Fibroblast of pulmonary artery (primary cell): ENCODE measurements at places on chromosomes 2 and 18.

DNA sequence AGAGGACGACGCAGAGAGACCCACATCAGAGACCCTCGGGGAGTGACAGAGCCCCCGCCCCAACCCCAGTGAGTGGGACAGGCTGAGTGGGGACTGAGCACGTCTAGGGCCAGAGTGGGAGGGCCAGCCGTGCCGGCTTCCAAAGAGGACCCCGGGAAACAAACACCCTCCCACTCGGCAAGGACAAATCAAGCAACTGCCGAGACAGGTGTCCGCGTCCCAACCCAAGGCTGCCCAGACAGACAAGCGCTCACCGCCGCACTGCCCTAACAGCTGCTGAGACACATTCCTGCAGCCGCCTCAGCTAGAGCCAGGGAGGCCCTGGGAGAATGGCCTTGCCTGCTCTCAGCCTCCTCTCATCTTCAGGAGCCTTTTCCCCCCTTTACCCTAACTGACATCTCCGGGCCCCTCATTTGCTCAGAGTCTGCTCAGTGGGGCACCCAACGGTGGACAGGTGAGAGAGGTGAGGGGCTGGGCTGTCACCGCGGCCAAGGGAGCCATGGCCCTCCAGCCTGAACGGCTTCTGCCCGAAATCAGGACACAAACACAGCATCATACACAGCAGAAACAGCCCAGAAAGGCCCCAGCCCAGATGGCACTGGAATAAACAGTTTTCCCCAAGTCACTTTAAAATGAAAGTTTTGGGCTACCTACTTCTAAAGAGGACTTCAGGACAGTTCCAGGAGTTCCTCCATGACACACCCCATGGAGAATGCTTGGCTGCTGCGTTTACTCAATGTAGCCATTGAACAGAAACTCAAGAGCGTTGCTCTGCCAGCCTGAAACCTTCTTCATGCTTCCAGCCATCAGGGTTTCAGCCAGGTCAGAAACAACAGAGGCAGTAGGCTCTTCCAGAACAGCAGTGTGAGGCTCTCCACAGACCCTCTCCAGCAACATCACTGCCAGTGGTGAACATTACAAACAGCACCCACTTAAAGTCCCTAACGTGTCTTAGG, 23.6 kb downstream of the SLC66A2 start:
- DNase-seq: no peak

DNA sequence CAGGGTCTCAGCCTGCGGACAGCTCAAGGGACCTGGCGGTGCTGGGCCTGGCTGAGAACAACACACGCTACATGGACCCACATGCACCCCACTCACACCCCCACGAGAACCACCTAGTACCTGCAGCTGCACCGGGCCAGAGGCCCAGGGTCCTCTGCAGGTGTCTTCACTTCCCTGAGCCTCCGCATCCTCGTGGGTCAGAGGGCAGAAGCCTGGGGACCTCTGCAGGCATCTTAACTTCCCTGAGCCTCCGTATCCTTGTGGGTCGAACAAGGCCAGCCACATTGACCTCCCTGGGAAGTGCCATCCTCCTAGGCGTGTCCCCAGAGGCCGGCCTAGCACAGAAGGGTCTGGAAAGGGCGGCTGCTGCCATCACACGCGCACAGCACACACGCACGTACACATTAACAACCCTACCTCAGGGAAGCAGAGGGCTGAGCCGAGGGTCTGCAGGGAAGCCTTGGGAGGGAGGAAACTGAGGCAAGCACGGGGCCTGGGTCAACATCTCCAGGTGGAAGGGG, 62.5 kb upstream of the HPCAL1 start:
- no peak for DNase-seq

DNA sequence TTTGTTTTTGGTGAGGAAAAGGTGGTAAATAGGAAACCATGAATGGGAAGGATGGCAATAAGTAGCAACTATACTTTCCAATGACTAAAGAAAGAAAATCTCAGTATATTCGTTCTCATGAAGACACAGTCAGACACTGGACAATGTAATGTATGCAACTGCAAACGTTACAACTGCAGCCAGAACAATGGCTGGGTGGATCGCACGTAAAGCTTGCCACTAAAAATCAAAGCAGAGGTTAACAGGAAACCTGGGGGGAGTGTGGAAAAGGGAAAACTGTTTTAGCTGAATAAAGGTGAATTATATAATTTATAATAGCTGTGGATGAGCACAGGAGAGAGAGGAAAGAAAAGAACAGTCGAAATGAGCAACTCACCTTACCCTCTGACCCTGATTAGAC, 33.3 kb downstream of the NEMP2 start:
- no peak for DNase-seq

GRCh38 chr18:61544178-61544577, 210.9 kb downstream of the CDH20 start:
- no peak for DNase-seq

DNA sequence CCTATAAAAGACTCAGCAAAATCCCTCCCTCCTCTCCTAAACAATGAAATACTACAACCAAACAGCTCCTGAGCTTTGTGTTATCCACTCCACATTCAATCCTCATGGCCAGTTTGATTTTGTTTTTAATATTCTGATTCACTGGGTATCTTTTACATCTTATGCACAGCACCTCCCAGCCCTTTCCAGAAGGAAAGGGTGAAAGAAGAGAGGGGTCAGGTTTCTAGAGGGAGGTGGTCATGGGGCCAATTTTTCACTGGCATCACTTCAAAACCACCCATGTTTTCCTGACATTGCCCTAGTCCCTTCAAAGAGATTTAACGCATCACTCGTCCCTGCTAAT, 315.6 kb downstream of the LPIN1 start:
- DNase-seq: no peak

- no peak for DNase-seq
These were observed 488.3 kb upstream of the VRK2 start for GRCh38 chr2:57558312-57558711.

GRCh38 chr2:12965540-12966269, 249.0 kb downstream of the TRIB2 start:
- DNase-seq: peak; percentile 77

DNA sequence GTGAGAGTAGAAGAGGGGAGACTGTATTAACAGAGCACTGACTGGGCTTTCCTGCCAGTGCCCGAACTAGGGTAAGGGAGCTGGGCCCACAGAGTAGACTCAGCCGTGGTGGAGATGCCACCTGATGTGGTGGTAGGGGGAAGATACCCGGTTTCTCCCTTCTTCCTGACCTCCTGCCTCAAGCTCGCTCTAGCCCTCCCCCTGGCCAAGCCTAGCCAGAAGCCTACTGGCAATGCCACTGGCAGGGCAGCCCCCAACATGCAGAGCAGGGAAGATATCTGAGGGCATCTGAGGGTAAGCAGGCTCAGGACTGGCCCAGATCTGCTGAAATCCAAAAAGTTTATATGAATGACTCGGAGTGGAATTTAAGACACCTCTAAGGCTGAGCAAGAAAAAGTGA, 162.6 kb upstream of the SMAD2 start:
- DNase-seq: no peak

GRCh38 chr2:5385596-5385995, 306.6 kb upstream of the SOX11 start:
- DNase-seq: no peak

GRCh38 chr2:127721311-127721977, 20.1 kb downstream of the SFT2D3 start:
- no peak for DNase-seq

- DNase-seq: no peak
These were observed 54.6 kb upstream of the TXNDC2 start for GRCh38 chr18:9831036-9831722.

DNA sequence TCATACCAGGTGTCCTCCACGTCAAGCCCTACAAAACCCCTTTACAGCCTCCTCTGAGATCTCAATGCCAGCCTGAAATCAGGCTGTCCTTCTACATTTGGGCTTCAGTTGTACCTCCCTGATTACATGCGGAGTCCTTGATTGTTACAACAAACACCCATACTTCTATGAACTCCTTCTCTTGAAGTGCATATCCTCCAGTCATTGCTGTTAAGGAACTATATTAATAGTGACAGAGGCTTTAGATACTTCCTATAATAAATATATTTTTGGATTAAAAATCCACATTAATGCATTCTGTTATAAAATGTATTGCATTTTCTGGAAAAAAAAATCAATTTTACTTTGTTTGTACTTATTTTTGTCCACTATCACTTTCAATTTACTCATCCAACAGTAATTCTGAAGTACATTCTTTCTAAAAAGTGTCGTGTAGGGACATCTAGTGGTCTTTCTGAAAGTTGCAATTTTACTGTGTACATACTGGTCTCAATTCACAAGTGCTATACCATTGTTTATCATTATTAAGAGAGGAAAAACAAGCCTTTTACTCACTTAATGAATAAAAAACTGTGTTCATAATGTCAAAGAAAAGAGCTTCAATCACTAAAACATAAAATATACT, 316.4 kb downstream of the DSEL start:
- peak; percentile 83 for DNase-seq

- DNase-seq: peak; percentile 80
These were observed 17.8 kb downstream of the MAPRE3 start for GRCh38 chr2:26988058-26988860.

DNA sequence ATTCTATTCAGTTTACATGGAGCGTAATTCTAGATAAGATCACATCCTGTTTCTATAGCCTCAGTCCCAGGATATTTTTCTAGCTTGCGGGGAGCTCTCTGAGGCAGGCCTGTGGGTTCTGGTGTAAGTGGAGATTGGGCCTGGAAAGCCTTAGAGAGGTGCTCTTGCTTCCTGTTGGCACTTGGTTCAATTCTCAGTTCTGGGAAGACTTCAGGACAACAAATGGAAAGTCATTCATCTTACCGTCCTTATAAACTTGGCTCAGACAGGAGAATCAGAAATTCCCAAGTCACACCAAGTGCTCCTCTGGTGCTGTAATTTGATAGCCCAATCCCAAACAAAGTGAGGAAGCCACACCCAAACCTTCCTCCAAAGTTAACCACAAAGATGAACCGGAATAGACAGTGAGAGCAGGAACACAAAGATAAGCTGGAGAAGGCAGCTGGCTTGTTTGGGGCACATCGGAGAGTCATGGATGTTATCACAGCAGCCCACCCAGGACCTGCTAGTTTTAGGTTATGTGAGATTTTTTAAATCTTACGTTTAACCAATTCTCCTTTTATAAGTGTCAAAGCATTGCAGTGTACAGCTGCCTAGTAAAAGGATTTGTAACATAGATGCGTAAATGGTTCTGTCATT, 144.3 kb upstream of the MAP3K20 start:
- DNase-seq: peak; percentile 77

DNA sequence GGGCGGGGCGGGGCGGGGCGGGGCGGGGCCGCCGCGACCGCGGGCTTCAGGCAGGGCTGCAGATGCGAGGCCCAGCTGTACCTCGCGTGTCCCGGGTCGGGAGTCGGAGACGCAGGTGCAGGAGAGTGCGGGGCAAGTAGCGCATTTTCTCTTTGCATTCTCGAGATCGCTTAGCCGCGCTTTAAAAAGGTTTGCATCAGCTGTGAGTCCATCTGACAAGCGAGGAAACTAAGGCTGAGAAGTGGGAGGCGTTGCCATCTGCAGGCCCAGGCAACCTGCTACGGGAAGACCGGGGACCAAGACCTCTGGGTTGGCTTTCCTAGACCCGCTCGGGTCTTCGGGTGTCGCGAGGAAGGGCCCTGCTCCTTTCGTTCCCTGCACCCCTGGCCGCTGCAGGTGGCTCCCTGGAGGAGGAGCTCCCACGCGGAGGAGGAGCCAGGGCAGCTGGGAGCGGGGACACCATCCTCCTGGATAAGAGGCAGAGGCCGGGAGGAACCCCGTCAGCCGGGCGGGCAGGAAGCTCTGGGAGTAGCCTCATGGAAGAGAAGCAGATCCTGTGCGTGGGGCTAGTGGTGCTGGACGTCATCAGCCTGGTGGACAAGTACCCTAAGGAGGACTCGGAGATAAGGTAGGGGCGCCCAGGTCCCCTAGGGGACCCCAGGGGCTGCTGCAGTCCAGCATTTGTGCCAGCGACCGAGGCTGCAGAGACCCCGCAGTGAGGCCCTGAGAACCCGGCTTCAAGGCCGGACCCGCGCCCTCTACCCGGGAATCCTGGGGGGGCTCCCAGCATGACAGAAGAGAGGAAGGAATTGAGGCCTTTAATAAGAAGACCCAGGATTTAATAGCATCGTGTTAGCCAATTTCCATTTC, at the start of gene KHK:
Gene KHK (plus strand): TSS at position 49 of the 870 bp plus-strand sequence. CDS start 488 bp downstream, at position 537.
- DNase-seq: no peak

- peak; percentile 3 for DNase-seq
These were observed 12.0 kb downstream of the ALPG start for GRCh38 chr2:232418466-232419244.

GRCh38 chr2:130884013-130884412, 47.3 kb downstream of the ARHGEF4 start:
- no peak for DNase-seq

DNA sequence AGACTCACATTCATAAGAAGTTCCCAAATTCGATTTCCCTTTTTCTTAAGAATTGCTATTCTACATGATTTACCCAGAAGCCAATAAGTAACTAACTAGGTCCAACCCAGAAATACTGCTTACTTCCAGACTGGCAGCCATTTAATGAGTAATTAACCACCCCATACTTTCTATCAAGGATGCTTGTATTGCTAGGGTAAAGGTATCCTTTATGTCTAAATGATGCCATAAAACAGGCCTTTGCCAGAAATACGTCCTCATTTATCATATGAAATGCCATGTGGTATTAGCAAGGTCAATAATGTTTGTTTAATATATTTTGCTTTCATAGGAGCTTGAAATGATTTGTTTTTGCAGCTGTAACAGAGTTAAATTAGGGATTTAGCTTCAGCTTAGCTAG, 56.1 kb downstream of the PLEKHM3 start:
- DNase-seq: no peak
